Natural killer cell treated with Interleukin-12 subunit alpha and Interleukin-12 subunit beta and Interleukin-15 and Interleukin-18, amount 100 ng/mL, for 72 hours (primary cell): ENCODE measurements at places on chromosomes 2 and 18. TPM values are rescaled to one million over a fixed set of nuclear protein-coding genes. Genes with fewer than 3 reads are reported as not detected.

The MAP3K19 gene
- total RNA-seq, result not detected

The CHRND gene
- not detected for total RNA-seq

The RAB12 gene
- 33.0 TPM for total RNA-seq

The SYT4 gene
- total RNA-seq, result not detected

The FOXI3 gene
- not detected for total RNA-seq

The GRHL1 gene
- 1.1 TPM for total RNA-seq

The PKDCC gene
- total RNA-seq, result not detected

DNA sequence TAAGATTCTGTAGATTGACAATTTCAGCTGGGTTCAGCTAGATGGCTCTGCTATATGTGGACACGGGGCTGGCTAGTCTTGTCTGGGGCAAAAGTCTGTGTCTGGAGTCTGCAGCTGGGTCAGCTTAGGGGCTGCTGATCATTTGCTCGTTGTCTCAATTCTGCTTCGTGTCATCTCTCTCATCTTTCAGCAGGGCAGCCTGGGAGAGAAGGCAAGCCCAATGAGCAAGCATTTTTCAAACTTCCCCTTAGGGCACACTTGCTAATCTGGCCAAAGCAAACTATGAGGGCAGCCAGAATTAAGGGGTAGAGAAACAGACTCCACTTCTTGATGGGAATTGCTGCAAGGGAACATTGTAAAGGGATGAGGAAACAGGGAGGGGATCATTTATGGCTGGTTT is 462.6 kb downstream of the SLC4A3 start:
- DNase-seq, result no peak

- DNase-seq, result no peak
Measured at GRCh38 chr2:121281694-121282093, 3.3 kb downstream of the TFCP2L1 start.

DNA sequence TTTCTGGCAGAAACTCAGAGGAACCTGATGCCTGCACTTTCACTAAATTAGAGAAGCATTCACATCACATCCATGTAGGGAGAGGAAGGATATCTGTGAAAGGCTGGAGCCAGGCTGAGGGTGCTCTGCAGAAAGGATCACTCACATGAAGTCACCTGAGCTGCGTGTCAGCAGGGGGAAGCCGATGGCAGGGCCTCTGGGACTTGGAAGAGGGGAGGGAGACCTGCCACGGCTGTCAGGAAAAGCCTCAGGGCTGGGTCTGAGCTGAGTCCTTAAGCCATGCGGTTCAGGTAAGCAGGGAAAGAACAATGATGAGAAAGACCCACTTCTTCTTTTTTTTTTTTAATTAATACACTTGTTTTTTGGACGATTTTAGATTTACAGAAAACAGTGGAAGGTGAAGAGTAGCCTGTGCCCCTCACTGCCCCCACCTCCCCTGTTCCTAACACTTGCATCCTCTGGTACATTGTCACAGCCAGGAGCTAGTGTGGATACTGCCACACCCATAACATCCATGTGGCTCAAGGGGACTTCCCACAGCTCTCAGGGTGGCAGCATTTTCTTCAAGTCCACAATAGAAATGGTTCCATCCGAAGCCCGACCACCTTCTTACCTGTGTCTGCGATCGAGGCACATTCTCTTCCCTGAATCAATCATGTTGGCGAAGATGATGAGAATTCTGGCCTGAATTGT is 156.5 kb upstream of the TPO start:
- no peak for DNase-seq

GRCh38 chr18:46069524-46069923 is 2.5 kb downstream of the PSTPIP2 start:
- no peak for DNase-seq

DNA sequence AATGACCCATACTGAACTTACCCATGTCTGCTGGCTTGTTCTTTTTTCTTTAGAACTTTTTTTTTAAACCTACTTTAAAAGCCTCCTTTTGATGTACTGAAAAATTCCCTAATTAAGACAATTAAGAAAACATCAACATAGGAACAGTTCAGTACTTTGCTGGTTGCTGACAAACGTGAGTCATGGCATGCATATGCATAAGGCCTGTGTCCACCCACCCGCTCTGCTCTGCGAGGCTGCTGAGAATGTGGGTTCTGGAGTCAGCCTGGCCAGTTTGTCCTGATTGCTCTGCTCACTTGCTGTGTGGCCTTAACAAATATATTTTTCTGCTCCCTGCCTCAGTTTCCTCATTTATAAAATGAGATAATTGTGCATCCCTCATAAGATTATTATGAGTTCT is 27.3 kb downstream of the LAMA3 start:
- no peak for DNase-seq

DNA sequence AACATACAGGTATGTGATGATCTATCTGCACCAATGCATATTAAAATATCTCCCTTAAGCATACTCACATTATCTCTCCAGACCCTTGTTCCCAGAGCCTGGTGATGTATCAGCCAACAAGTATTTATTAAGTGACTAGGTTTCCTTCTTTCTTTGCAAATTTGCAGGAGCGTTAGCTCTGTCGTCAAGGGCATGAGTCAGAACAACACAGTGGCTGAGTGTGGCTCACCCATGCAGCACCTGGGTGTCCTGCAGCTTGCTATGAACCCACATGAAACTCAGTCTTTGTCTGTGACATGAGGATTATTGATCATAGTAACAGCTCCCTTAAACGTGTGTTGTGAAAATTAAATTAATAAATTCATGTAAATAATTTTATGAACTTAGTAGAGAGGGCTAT is 96.6 kb downstream of the PIEZO2 start:
- DNase-seq, result no peak

GRCh38 chr18:47817017-47817794 is 113.3 kb downstream of the SMAD2 start:
- no peak for DNase-seq

DNA sequence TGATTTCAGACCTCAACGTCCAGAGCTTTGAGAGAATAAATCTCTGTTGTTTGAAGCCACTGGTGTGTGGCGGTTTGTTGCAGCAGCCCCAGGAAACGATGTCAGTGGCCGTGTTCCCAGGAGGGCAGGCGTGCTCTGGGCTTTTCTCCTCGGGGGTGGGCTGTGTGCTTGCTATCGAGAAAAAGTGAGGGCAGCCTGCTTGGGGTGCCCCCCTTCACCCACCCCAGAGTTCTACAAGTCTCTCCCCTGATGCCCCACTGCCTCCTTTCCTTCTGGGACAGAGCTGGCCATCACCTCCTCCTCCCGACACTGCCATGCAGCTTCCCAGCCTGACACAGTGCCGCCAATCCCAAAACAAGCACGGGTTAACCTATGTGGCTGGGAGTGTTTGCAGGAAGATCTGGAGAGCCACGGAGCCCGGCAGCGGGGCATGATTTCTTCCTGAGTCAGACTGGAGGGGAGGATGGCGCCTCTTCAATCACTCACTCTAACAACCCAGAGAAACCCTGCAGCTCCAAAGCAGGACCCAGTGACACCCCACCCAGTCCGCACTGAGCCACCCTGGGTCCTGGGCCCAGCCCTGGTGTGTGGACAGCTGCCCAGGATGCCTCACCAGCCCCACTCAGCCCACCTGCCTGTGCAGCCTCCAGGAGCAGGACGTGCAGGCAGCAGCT is 213.7 kb upstream of the RAB6C start:
- DNase-seq, result no peak

DNA sequence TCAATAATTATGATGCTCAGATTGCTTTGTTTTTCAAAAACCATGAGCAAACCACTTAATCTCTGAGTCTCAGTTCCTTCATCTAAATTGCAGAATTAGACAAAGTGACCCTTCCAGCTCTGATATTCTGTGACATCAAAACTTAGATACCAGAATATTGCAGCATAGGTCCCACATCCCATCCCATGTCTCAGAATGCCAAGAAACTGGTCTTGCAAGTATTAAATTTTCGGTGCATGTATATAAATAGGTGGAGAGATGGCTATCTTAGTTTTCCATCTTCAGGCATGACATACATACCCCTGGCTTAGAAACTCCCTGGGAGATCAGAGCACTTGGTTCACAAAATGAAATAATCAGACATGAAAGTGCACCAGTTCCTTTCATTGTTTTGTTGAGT is 39.8 kb downstream of the WDR75 start:
- DNase-seq, result no peak

GRCh38 chr18:48959921-48960920 is 9.5 kb upstream of the SMAD7 start:
- no peak for DNase-seq

DNA sequence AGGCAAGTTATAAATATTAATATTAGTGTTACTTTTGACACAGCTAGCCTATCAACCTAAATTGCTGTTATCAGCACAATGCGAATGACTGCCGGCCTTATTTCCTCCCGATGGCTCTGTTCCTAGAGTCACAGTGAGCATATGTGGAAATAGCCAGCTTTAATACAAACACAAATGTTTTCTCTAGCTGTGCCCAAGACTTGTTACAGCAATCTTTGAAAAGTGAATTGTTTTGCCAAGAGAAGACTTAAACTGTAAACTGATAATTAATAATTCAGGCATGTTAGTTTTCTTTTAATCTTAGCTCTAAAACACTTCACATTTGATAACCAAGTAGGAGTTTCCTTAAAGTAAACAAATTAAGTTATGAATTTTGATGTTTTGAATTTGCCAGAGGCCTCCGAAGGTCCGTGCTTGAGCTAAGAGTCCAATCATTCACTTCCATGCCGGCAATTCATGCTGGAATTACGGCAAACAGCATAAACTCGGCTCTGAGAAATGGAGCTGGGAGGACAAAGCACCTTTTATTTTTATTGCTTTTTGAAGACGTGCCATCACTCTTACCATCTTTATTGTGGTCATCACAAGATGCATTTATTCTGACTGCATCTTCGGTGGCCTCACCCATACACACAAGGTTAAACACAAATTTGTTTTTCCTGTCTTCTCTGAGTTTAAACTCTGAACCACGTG is 184.5 kb upstream of the CWC22 start:
- DNase-seq, result no peak

DNA sequence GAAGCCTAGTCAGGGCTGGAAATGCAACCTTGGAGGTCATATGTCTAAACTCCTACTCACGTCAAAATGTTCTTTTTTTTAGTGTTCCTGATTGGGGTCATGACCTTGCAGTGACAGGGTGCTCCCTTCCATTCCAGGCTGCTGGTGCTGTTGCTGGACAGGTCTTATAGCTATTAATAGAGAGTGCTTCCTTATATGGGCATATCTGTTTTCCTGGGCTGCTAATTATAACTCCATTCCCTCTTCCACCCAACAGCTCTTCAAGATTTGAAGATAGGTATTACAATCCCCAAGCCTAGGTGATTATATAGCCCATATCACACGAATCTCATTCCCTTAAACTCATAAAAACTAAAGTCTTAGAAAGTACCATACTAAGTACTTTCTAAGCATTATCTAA is 12.6 kb downstream of the HOXD3 start:
- no peak for DNase-seq

DNA sequence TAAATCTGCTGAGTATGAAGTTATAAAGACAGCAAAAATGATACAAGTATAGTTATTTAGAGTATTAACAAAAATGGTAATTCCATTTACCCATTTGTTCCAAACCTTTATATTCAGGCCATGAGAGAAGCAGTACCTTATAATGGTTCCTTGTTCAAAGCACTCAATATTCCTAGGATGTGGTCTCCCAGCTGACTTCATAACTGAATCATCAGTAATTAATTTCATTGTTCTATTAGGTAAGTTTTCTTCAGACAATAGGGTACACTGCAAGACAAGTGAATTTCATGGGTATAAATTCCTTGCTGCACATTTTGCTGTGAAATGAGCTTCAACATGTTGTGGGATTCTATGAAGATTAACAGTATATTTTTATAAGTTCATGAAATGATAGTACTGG is 550.8 kb upstream of the ZEB2 start:
- no peak for DNase-seq

DNA sequence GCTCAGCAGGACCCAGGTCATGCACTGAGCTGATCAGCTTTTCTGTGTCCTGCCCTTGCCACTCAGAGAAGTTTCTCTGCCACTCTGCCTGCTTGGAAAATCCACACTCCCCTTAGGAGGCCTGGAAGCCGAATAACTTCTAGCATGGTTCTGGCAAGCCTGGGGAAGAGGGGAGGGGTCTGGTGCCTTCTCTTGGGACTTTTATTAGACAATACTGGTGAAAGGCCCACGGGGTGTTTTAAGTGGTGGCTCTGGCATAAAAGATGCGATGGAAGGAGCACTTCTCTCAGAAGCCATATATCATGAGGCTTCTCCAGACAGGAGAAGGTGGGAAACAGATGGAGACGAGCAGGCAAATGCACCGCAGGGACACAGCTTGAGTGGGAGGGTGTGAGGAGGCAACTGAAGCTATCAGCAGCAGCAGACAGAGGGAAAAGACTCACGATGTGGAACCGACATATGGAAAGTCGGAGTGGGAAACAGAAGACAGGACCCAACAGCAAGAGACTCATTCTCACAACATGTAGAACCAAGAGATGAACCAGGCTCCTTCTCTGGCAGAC is 141.8 kb upstream of the CTNNA2 start:
- DNase-seq, result no peak

- DNase-seq, result no peak
Measured at GRCh38 chr2:23289671-23290070, 95.3 kb upstream of the KLHL29 start.

- no peak for DNase-seq
Measured at GRCh38 chr2:149422337-149422990, 92.1 kb downstream of the LYPD6 start.

- no peak for DNase-seq
Measured at GRCh38 chr2:105782123-105782522, 37.4 kb downstream of the NCK2 start.

DNA sequence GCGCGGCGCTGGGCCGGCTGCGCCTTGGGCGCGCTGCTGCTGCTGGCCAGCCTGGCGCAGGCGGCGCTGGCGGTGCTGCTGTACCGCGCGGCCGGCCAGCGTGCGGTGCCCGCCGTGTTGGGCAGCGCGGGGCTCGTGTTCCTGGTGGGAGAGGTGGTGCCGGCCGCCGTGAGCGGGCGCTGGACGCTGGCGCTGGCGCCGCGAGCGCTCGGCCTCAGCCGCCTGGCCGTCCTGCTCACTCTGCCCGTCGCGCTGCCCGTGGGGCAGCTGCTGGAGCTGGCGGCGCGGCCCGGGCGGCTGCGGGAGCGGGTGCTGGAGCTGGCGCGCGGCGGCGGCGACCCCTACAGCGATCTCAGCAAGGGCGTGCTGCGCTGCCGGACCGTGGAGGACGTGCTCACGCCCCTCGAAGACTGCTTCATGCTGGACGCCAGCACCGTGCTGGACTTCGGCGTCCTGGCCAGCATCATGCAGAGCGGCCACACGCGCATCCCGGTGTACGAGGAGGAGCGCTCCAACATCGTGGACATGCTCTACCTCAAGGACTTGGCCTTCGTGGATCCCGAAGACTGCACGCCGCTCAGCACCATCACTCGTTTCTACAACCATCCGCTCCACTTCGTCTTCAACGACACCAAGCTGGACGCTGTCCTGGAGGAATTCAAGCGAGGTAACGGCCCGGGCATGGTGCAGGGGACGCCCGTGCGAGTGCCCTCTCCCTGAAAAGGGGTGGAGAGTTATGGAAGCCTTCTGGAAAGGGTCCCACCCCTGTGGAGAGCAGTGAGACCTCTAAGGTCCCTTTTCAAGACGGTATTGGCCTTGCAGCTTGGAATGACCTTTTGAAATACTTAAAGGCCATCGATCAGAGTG is 1.0 kb downstream of the CNNM3 start:
- DNase-seq, result no peak

- no peak for DNase-seq
Measured at GRCh38 chr2:144946263-144946662, 426.3 kb upstream of the ZEB2 start.

- no peak for DNase-seq
Measured at GRCh38 chr2:233758849-233759248, 1.2 kb upstream of the UGT1A1 start.

- DNase-seq, result no peak
Measured at GRCh38 chr2:51559026-51559425, 527.1 kb upstream of the NRXN1 start.

GRCh38 chr2:225104971-225105370 is 62.7 kb upstream of the DOCK10 start:
- no peak for DNase-seq
